Stimulated activated CD4-positive, alpha-beta T cell treated with anti-CD3 and anti-CD28 coated beads, TNF-alpha, amount 100 ng/mL, for 24 hours (primary cell): ENCODE measurements at places on chromosomes 6 and 20.

DNA sequence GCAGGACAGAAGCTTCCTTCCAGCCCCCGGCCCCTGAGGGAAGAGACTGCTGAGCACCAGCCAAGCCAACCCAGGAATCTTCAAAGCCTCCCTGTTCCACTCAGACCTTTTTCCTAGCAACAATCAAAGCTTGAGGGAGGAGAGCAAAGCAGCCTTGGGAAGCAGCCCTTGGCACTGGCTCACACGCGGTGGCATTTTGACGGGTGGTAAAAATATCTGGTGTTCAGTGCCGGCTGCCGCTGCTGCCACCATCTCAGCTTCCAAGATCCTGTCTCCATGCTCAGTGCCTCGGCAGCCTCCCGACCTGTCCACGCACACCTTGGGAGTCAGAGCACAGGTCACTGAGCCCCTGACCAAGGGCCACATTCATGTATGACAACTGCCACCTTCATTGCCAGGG lies 170.1 kb downstream of the LRFN2 start:
- no peak for DNase-seq

- no peak for DNase-seq
These were observed 44.2 kb upstream of the TNFRSF21 start for GRCh38 chr6:47353871-47354270.

GRCh38 chr6:111113336-111114086 lies 26.2 kb downstream of the SLC16A10 start:
- DNase-seq: peak; percentile 2

DNA sequence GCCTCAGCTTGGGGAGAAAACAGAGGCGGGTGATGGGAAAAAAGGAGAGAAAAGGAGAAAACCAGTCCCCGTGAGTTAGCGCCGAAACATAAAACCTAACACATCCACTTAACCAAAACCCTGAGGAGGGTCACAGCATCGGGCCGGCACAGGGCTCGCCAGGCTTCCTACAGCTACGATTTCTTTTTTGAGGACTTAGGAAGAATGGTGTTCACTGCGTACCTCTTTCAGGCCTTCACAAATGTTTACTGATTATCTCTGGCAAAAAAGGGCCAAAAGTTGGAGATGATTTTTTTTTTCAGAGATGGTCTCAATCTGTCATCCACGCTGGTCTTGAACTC lies 48.8 kb downstream of the DSTN start:
- DNase-seq: no peak

GRCh38 chr6:70846207-70846835 lies 110.5 kb downstream of the B3GAT2 start:
- DNase-seq: no peak

GRCh38 chr6:137218473-137218916 lies 690 bp downstream of the IFNGR1 start:
- DNase-seq: no peak

DNA sequence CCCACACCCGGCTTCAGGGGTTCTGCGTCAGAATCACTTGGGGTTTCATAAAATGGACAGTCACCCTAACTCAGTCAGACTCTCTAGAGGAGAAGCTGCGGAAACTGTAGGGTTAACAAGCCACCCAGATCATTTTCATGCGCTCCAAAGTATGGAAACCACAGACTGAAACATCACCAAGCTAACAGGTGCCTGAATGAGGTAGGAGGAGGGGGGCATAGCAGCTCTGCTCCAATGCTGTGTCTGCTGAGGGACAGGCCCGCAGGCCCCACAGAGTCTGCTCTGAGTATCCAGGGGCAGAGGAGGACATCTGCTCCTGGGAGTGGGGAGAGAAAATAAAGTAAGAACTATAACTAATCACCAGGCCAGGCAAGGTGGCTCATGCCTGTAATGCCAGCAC lies 97.1 kb upstream of the AKAP12 start:
- no peak for DNase-seq

- peak; percentile 73 for DNase-seq
These were observed 1.7 kb downstream of the KCNK15 start for GRCh38 chr20:44747166-44748004.

- no peak for DNase-seq
These were observed 402.7 kb downstream of the CDKAL1 start for GRCh38 chr6:20936949-20937348.

- no peak for DNase-seq
These were observed 32.5 kb downstream of the ADGRF1 start for GRCh38 chr6:47009583-47009982.

- DNase-seq: no peak
These were observed 1.2 kb downstream of the GGT7 start for GRCh38 chr20:34871320-34871926.

DNA sequence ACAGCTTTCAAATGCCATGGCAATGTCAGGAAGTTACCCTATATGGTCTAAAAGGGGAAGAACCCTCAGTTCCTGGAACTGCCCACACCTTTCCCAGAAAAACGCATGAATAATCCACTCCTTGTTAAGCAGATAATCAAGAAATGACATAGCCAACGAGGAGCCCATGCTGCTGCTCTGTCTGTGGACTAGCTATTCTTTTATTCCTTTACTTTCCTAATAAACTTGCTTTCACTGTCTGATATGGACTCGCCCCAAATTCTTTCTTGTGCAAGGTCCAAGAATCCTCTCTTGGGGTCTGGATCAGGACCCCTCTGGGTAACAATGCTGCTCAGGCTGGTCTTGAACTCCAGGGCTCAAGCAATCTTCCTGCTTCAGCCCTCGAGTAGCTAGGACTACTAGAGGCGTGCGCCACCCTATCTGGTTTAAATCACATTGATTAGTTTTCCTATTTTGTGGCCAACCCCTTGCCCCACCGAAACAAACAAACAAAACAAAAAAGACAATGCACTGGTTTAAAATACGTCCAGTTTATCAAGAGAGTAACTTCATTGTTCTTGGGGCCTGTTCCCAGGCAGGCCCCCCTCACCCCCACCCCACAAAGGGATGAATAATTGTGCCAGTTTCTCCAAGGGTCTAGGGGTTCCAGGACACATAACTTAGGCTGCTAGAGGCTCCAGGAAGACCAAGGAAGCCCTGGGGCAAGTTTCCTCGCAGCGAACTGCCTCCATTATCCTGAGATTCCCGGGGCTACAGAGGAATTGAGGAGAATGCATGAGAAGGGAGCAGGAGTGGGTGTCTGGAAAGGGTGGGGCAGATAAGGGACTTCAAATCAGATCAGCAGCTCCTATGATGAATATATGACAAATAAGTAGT lies 10.1 kb upstream of the AKAP12 start:
- DNase-seq: peak; percentile 32

- DNase-seq: no peak
These were observed 19.6 kb upstream of the FAM83C start for GRCh38 chr20:35311822-35312221.

GRCh38 chr20:25218109-25218486 lies 22.6 kb downstream of the ENTPD6 start:
- no peak for DNase-seq

DNA sequence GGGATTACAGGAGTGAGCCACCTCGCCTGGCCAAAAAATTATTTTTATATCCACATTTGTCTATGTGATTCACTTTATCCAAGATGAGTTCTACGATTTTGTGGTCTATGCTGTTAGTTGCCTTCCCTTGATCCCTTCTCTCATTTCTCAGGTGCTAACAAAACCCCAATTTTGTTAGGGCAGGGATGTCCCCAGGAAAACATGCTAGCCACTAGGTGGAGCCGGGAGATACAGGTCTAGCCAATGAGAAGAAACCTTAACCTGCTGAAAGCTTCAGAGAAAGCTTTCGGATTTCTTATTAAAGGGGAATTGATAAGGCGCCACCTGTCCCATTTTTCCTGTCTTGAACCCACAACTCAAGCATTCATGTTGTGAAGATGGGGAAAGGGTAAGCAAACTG lies 167.4 kb upstream of the OLIG3 start:
- DNase-seq: peak; percentile 62

GRCh38 chr6:70839286-70840266 lies 117.3 kb downstream of the B3GAT2 start:
- no peak for DNase-seq

DNA sequence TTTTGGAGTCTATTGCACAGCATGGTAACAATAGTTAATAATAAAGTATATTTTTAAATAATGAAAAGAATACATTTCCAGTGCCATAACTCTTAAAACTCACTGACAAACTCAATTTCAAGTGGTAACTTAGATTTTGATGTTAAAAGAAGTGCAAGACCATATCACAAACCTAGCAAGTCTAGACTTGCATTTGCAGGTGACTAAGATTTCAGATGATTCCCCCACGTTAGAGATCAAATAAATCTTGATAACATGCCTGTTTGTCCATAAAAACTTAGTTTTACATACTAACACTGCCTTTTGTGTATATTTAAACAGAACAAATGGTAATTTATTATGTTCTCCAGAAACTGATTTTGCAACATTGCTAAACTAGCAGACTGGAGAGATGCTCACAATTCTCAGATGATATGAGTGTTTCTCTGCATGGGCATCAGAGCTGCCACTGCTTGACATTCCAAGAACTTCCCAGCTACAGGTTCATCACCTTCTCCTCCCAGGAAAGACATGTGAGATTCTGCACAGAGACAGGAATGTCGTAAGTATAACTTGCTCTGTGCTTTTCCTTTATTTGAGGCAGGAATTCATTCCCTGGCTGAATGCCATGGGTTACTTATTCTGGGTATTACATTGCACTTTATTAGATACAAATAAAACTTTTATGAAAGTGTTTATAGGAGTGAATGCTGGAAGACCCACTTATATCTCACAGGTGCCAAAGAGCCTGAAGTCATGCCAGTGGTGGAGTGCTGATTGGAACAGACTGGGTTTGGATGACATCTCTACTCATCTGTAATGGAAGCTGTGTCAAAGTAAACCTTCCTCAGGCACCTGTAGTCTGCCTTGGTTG lies 160.2 kb upstream of the FOXA2 start:
- DNase-seq: no peak

DNA sequence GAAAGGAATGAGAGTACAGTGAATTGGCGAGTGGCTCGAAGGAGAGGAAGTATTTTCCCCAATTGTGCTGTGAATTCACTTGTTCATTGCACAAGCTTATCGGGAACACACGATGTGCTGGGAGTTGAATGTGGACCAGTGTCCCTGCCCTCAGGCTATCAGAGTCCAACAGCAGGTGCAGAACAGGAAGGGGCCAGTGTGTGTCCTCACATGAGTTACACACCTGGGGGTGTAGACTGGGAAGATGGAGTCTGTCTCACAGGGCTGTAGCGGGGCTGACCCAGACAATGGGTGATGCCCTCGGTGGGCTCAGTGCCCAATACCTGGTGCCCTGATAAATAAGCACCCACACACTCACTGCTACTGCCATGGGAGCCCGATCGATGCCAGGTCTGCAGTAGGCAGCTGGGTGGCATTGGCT lies 14.4 kb downstream of the DUSP22 start:
- no peak for DNase-seq

GRCh38 chr6:2931055-2931454 lies 27.9 kb upstream of the SERPINB9 start:
- no peak for DNase-seq

DNA sequence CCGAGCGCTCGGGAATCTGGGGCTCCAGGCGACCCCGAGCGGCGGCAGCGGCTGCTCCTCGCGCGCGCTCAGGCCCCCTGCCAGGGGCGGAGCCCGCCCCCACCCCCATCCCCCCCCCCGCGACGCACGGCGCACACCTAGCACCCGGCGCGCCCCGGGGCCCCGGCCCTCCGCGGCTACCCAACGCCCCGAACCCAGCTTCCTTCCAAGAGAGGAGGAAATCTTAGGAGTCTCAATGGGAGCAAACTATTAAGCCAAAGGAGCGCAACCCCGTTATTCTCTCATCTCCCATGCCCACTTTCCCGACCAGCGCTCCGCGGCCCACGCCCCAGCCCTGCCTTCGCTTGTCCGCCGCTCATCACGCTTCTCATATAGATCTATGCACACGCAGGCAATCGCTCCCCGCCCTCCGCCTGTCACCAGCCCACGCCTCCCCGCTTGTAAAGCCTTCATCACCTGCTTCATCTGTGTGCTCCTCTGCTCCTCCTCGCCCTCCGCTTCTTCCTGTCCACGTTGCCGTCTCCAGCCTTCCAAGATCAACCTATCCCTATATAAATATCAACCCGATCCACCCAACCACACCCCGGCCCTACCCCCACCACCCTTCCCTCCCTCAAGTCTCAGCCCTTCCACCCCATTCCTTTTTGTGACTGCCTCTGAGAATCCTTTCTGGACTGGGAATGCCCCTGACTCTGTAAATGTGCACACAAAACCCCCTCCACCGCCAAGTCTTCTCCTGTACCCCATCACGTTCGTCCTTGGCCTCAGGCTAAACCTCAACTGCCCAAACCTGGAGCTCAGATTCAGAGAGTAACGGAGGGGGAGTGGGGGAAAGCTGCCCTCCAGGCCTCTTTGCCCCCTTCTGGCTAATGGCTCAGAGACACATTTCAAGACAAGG lies at the start of gene DLK2:
DLK2 (minus strand) TSS at position 18 of the 898 bp plus-strand sequence. CDS start 723 bp downstream, outside the sequence.
- DNase-seq: peak; percentile 29

- no peak for DNase-seq
These were observed 68.2 kb downstream of the RFPL4B start for GRCh38 chr6:112415366-112415765.

- DNase-seq: no peak
These were observed 395.9 kb downstream of the PREX1 start for GRCh38 chr20:48431653-48432493.

GRCh38 chr20:9409352-9409751 lies 105.0 kb upstream of the LAMP5 start:
- DNase-seq: no peak

GRCh38 chr6:44951253-44951747 lies 376.8 kb upstream of the RUNX2 start:
- DNase-seq: no peak

DNA sequence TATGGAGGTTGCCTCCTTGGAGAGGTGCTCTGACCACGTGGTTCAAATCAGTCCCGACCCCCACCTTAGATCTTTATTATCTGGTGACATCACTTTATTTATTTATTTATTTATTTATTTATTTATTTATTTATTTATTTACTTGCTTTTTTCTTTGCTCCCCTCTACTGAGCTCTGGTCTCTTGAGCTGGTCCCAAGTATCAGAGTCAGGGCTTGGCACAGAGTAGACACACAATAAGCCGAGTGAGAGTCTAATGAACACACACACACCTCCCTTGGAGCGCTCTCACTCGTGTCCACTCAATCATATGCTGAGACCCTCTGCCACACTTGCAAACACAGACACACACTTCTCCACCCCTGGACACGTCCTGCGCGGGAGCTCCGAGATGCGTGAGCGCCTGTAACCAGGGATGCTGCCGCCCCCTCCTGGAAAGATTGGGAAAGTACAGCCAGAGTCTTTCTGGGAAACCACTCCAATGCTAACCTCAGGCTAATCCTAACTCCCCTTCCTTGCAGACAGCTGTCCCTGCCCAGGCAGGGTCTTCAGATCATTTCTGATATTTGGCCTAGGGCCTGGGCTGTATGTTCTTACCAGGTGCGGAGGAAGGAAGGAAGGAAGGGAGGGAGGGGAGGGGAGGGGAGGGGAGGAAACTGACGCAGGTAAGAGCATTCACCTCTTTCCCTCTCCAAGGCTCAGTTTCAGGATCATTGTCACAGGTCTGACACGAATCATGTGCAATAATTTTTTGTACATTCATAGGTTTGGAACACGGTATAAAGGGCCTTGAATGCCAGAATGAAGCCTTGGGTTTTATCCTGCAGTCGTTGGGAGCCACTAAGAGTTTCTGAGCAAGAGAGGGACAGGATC lies 70.9 kb downstream of the STK35 start:
- DNase-seq: peak; percentile 48
